Cerebellum (tissue), 4 donors: ENCODE measurements at places on chromosomes 3 and 15.

- DNase-seq = no peak
These were observed 634.2 kb downstream of the NAALADL2 start for GRCh38 chr3:175493301-175493700.

GRCh38 chr3:32405711-32406323 lies 14.2 kb downstream of the CMTM7 start:
- no peak for DNase-seq

- DNase-seq = peak; percentile 45
These were observed 695 bp downstream of the GMPS start for GRCh38 chr3:155870945-155871745.

DNA sequence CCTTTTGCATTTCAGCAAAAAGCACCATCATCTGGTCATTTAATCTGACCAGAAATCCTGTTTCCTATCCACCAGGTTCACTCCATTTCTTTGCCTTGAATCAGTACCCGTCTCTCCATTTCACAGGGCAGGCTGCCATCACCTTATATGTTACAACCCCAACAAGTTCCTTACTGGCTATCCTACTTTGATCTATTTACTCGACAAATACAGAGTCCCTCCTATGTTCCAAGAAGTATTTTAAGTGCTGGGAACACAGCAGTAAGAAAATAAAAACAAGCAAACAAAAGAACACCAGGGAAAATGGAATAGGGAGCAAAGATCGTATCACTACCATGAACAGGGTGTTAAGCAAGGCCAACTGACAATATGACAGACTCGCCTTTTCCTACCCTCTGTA lies 295.2 kb upstream of the WNT5A start:
- no peak for DNase-seq

- DNase-seq = no peak
These were observed 35.0 kb downstream of the TM4SF4 start for GRCh38 chr3:149509526-149509925.

DNA sequence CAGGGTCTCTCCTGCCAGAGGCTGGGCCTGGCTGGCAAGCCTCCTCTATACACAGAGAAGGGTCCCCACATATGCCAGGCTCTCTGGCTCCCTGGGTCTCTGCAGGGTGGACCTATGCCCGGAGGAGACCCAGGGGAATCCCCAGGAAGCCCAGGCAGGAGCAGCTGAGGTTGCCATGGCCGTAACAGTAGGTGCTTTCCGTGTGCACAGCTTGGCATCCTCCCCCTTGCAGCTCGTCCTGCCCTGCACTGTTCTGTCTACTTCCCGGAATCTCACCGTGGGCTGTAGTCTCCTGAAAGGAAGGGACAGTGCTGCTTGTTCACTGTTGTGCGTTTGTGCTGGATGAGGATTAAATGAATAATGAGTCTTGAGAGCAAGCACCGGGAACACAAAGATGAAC lies 47.8 kb downstream of the DAPK2 start:
- DNase-seq = peak; percentile 37

- DNase-seq = no peak
These were observed 6.1 kb upstream of the SLC25A38 start for GRCh38 chr3:39376959-39377634.

- DNase-seq = no peak
These were observed 46.0 kb downstream of the UACA start for GRCh38 chr15:70717237-70717793.

- DNase-seq = no peak
These were observed 45.3 kb downstream of the CMSS1 start for GRCh38 chr3:99863002-99863401.

- DNase-seq = no peak
These were observed 165.8 kb downstream of the ERC2 start for GRCh38 chr3:56302417-56302816.

- DNase-seq = no peak
These were observed 206.5 kb upstream of the ICE2 start for GRCh38 chr15:60685346-60685937.

- no peak for DNase-seq
These were observed 23.2 kb downstream of the EIF1B start for GRCh38 chr3:40332684-40333083.

DNA sequence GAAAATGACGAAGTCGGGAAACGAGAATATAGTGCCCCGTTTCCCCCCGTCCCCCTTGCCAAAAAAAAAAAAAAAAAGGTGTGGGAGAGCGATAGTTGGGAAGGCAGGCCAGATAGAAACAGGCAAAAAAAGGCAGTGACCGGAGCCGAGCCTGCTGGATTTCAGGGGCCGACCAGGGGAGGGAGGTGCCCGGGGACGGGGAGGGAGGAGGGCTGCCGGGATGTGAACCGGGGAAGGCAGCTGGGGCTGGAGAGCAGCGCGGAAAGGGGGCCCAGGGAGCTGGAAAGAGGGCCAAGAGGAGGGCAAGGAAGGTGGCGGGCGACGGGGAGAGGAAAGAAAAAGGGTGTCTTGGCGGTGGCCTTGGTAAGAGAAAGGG lies 837 bp downstream of the LRRN1 start:
- peak; percentile 42 for DNase-seq

DNA sequence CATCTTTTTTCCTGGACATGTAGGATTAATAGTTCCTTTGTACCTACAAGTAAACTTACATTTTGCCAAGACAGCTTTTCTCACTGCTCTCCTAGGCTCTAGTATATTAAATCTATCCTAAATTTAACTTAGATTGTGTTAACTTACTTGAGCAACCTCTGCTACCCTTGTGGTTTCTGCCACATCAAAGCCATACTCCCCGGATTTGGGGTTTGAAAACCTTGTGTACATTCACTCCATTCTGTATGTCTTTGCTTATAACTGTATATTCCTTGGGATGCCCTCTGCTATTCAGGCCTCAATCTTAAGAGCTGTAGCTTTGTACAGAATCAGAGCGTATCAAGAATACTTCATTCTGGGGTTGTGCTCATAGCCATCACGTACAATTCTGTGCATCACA lies 60.4 kb downstream of the ARIH1 start:
- DNase-seq = no peak

DNA sequence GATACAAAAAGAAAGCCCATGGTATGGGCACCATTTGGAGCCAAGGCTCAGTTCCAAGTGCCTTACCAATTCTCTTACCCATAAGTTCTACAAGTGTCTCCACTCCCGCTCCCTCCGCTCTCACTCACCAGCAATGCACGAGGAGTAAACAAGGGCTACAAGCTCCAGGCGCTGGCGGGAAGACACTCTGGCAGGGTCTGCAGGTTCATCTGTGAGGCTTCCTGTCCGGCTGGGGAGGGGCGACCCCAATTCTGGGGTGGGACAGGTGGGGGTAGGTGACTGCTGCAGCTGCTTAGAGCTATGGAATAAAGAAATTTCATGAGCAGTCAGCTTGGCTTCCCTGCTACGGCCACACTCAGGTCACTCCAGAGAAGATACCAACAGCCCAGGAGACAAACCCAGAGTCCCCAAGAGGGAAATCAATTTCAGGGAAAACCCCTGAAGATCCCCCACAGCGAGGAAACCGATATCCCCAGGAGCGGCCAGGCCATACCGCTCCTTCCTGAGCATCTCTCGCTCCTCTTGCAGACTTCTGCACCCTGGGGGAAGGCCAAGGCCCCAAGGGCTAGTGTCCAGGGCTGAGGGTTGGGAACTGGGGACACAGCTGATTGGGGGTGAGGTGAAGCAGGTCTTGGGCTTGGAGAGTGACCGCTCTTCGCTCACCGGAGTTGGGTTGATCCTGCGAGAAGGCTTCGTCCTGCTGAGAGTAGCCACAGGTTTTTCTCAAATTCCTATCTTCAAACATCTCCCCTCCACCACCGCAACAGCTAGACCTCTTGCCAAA lies 1.4 kb downstream of the CDAN1 start:
- no peak for DNase-seq

DNA sequence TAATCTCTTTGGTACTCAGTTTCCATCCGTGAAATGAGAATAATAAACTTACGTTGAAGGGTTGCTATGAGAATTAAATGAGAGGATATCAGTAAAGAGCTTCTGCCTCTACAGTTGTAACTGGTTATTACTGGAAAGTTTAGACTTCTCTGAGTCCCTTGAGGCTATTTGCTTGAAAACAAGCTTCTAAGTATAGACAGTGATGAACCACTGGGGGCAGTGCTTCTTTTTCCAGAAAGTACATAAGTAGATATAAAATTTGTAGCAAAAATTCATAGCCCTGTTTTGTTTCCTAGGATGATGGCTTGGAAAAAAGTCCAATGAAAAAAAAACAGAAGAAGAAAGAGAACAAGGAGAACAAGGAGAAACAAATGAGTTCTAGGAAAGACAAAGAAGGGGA lies 87.1 kb downstream of the RGMA start:
- DNase-seq = no peak

- no peak for DNase-seq
These were observed 903.7 kb downstream of the EPHA3 start for GRCh38 chr3:90011131-90011530.

DNA sequence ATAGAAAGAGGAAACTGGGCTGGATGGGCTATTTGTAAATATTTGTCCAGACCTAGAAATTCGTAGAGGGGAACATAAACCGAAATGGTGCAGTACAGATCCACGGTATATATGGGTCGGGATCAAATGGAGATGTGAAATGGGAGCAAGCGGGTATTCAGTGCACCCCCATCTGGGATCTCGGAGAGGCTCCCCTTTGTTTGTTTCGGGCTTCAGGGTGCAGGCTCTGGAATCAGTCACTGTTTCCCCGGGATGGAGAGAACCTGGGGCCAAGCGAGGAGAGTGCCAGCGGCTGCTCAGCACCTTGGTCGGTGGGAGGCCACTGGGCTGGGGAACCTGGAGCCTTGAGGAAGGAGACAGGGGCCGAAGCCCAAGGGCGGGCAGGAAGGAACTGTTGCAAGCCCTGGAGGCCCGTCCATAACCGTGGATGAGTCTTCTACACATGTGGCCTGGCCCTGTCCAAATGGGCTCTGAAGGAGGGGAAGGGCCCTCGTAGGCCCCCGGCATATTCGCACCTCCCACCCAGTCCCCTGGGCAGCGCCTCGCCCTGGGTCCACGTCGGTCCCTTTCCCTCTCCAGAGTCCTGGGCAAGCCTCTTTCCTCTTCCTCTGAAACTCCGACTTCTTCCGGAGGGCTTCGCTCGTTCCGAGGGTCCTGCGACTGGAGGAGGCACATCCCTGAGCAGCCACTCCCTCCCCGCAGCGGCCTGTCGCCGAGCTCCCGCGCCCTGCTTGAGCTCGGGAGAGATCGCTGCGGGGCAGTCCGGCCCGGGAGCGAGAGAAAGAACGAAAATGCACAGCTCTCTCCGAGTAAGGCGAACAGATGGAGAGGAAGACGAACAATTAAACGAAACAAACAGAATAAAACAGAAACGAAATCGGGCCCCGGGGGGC lies 3.0 kb downstream of the ISL2 start:
- no peak for DNase-seq

DNA sequence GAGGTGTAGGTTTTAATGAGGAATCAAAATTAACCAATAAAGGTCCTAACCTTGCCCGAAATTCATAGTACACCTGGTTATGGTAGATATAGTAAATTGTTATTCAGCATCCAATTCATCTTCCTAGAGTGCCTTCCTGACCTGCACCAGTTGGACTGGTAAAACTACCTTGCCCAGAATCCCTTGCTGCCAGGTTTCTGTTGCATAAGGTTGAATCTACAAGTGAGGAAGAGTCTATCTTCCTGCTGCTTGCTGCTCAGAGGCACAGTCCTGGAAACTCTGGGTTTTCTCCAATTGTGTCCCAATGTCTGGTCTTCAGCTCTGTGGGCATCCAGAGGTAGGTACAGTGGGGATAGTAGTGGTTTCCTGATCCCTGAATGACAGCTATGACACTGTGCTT lies 17.3 kb downstream of the CCDC54 start:
- DNase-seq = no peak

- DNase-seq = peak; percentile 72
These were observed 60.3 kb downstream of the STRIT1 start for GRCh38 chr3:155233213-155233612.
